Activated T-cell treated with anti-CD3 and anti-CD28 coated beads, Interleukin-2, amount 50 U/mL, for 72 hours (primary cell): ENCODE measurements at places on chromosomes 5 and 9. TPM values are rescaled to one million over a fixed set of nuclear protein-coding genes. Genes with fewer than 3 reads are reported as not detected.

- H3K4me3 ChIP-seq, result no peak overlapping the region
- H3K27ac ChIP-seq, result no peak overlapping the region
- no peaks in the 10 kb centered on the region for H3K36me3 ChIP-seq
- no peaks in the 10 kb centered on the region for H3K4me1 ChIP-seq
Measured at GRCh38 chr9:29456940-29457339, 1883.7 kb upstream of the C9orf72 start.

DNA sequence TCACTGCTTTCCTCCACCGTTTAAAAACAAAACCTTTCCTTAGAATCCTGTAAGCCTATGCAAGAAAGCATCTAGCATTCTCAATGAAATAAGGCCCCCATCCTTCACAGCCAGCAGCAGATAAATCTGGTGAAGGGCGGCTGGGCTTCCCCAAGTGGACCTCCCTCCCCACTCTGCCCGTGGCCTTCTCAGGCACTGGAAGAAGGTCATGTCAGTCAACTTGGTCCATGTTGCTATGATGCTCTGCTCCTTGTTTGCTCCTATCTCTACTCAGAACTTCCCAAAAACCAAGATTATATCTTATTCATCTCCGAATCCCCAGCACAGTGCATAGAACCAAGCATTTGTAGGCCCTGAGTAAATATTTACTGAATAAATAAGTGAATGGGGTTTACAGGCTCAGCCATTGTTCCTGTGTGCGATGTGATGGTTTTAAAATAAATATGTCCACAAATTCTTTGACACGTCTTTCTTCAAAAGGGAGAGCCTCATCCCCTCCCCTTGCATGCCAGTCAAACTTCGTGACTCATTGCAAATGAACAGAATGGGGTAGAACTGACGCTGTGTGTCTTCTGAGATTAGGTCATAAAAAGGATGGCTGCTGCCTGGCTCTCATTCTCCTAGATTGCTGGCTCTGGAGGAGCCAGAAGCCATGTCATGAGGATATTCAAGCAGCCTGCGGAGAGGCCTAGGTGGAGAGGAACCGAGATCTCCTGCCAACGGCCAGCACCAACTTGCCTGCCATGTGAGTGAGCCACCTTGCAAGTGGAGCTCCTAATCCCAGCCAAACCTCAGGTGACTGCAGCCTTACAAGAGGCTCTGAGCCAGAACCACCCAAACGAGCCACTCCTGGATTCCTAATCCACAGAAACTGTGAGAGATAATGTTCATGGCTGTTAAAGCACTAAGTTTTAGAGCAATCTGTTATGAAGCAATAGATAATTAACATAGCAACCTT is 70.5 kb downstream of the MED27 start:
- no peak for DNase-seq
- no peak overlapping the region for H3K4me3 ChIP-seq
- no peak overlapping the region for H3K27ac ChIP-seq
- peaks cover 5% of the 10 kb centered on the region for H3K36me3 ChIP-seq

GRCh38 chr9:132546148-132547051 is 36.0 kb upstream of the BARHL1 start:
- no peaks in the 10 kb centered on the region for H3K36me3 ChIP-seq
- peaks cover 6% of the 10 kb centered on the region for H3K27me3 ChIP-seq
- DNase-seq, result no peak
- no peak overlapping the region for H3K27ac ChIP-seq
- H3K4me3 ChIP-seq, result peak overlapping the region; percentile 39
- no peaks in the 10 kb centered on the region for H3K4me1 ChIP-seq

- H3K27me3 ChIP-seq, result no peaks in the 10 kb centered on the region
- no peaks in the 10 kb centered on the region for H3K4me1 ChIP-seq
- no peaks in the 10 kb centered on the region for H3K36me3 ChIP-seq
- no peak for DNase-seq
- no peak overlapping the region for H3K27ac ChIP-seq
- no peak overlapping the region for H3K4me3 ChIP-seq
Measured at GRCh38 chr9:8374471-8374870, 574.9 kb upstream of the DMAC1 start.

- DNase-seq, result no peak
- H3K27me3 ChIP-seq, result no peaks in the 10 kb centered on the region
- H3K36me3 ChIP-seq, result no peaks in the 10 kb centered on the region
Measured at GRCh38 chr5:77095189-77095588, 8.1 kb upstream of the ZBED3 start.

- no peaks in the 10 kb centered on the region for H3K36me3 ChIP-seq
- no peaks in the 10 kb centered on the region for H3K27me3 ChIP-seq
- no peak for DNase-seq
- H3K4me1 ChIP-seq, result no peaks in the 10 kb centered on the region
- no peak overlapping the region for H3K27ac ChIP-seq
Measured at GRCh38 chr9:106298997-106299396, 564.0 kb upstream of the ZNF462 start.

- no peaks in the 10 kb centered on the region for H3K36me3 ChIP-seq
- H3K4me3 ChIP-seq, result no peak overlapping the region
- DNase-seq, result no peak
Measured at GRCh38 chr9:125151730-125152129, 8.4 kb upstream of the SCAI start.

GRM6 gene
- not detected for total RNA-seq

RORB gene
- 0.14 TPM for total RNA-seq

PTGDS gene
- total RNA-seq, result not detected
